NCI-H2081 (cell line): ENCODE measurements at places on chromosomes 11 and 22.

- DNase-seq, result no peak
Measured at GRCh38 chr11:68848429-68848828, 6.7 kb upstream of the CPT1A start.

- DNase-seq, result no peak
Measured at GRCh38 chr11:130865091-130865773, 51.0 kb downstream of the SNX19 start.

DNA sequence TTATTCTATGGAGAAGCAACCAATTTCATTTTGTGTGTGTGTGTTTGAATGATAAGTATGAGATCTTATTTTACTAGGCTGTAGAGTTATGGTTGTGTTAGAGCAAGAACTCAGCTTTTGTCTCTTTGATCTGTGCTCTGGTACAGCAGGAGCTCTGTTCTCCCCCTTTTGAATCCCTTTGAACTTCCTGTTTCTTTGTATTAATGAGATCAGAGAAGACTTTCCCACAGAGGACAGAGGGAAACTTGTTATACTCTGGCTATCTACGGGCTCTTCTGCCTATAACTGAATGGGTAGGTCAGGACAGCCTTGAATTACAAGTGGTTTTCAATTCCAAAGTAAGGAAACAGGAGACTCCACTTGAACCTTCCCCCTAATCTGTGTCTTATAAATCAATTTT is 1015.0 kb upstream of the RAG2 start:
- no peak for DNase-seq

DNA sequence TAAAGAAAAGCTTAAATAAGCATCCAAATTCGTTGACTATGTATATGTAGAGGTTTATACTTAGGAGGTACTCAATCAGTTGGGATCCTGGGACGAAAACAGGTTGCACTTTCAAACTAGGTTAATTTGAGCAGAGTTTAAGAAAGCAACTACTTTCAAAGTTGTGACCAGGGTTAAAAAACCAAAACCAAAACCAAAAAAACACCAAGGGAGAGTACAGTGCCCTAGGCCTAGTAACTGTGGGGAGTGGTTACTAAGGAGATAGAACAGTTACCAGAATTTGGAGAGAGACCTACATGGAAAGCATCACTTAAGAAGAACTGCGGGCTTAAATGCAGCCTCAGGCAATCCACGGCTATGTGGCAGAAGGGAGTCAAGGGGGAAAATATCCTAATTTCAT is 148.3 kb downstream of the JRKL start:
- no peak for DNase-seq

DNA sequence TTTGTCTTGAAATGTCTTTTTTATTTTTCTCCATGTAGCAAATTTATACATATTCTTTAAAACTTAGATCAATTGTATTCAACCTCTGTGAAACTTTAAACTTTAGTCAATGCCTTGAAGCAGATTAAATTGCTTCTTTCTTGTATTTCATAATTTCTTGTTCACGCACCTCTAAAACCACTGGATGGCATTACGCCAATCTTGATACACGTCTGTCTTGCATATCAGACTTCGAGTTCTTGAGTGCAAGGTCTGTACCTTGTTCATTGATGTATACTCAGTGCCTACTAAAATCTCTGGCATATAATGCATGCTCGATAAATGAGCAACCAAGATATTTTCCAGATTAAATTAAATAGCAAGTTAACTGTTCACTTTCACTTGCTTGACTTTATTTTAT is 236.8 kb downstream of the CASP12 start:
- no peak for DNase-seq

DNA sequence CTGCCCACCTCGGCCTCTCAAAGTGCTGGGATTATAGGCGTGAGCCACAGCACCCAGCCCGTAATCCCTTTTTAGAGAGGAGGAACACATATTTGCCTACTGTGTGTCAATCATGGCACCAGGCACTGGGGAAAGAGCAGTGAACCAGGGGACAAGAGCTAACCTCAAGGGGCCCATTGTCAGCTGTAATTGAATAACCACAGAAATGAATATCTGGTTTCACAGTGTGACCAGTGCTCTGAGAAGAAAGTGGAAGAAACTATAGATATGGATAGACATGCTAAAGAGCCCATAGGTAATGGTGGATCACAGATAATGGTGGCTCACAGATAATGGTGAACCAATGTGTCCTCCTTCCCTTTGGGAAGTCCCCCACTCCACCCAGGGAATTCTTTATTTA is 8.6 kb upstream of the KCTD14 start:
- DNase-seq, result no peak

DNA sequence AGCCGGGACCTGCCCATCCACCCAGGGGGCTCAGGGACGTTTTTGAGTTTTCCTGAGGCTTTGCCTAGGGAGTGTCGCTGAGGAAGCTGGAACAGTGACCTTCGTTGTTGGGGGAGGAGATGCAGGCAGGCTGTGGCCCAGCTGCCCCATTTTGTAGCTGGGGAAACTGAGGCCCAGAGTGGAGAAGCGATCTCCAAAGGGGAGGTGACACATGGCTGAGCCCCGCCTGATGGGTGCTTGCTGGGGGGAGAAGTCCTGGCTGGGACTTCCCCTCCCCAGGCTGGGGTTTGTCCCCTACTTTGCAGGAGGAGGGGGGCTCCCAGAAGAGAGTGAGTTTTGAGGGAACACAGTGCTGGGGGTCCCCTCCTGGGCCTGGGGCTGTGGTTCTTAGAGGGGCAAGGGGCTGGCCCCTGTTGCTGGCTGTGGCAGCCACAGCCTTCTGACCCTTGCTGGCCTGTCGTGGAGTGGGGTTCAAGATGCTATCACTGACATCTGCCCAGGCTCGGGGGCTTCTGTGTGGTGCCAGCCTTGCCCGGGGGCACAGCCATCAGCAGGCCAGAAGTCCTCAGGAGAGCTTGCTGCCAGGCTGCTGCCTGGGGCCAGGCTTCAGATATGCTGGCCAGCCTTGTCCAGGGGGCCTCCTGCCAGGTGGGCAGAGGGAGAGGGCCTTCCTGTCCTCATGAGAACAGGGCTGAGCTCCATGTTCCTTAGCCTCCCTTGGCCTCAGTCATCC is 21.4 kb downstream of the KCNQ1 start:
- DNase-seq, result no peak

DNA sequence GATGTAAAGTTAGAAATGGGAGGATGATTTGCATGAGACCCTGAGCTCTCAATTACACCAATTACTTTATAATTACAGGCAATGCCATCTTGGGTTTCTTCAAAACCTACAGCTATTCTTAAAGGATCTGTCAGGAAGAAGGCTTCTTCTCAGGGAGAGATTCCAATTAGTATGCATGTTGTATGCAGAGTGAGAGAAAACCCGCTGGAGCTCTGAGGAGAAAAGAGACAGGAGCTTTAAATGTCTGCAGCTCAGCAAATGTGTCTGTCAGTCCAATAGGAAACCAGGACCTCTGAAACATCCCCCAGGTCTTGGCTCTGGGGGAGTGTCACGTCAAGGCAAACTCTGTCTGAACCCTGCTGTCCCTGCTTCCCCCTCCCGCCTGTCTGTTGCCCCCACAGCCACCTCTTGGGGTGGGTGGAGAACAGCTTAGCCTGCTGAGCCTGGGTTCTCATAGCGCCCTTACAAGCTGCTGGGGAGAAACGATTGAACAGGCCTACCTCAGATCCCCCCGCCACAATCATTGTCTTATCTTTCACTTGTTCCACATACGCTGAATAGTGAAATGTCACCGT is 140.2 kb downstream of the SPATA19 start:
- no peak for DNase-seq

GRCh38 chr11:97995874-97996273 is 1024.9 kb upstream of the CNTN5 start:
- no peak for DNase-seq

- DNase-seq, result no peak
Measured at GRCh38 chr11:11476499-11476898, 123.4 kb upstream of the CSNK2A3 start.

DNA sequence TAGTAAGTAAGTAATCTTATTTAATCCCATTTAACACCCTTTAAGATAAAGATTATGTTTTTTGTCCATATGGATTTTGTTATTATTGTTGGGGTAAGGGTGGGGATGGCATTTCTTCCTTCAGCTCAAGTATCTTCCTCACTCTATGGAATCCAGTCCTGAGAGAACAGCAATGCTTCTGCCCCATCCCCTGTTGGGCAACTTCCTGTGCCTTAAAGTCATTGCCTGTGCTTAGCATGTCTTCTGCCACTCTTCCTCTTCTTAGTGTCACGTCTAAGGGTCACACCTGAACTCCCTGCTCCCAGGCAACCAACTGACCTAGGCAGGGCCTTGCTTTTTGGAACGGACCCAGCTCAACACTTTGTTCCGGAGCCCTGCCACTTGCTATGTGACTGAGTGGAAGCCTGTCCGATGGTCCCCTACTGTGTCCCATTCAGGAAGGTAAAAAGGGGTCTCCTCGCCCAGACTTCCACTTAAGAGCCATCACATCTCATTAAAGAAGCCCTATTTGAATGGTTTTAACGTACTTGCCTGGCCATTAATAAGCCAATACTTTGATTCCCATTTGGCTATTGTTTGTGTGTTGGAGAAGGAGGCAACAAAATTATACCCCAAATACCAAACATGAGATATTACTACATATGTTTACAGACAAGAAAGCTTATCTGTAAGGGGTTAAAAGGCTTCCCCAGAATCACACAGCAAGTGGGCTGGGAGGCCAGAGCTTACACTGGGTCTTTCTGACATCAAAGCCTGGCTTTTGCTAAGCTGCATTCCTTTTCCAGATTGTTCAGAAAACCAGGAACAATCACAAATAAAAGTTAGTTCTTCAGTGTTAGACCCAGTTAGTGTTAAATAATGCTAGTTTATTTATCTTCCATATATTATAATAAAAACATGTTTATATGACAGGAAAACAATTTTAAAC is 59.2 kb downstream of the RAB38 start:
- DNase-seq, result no peak

DNA sequence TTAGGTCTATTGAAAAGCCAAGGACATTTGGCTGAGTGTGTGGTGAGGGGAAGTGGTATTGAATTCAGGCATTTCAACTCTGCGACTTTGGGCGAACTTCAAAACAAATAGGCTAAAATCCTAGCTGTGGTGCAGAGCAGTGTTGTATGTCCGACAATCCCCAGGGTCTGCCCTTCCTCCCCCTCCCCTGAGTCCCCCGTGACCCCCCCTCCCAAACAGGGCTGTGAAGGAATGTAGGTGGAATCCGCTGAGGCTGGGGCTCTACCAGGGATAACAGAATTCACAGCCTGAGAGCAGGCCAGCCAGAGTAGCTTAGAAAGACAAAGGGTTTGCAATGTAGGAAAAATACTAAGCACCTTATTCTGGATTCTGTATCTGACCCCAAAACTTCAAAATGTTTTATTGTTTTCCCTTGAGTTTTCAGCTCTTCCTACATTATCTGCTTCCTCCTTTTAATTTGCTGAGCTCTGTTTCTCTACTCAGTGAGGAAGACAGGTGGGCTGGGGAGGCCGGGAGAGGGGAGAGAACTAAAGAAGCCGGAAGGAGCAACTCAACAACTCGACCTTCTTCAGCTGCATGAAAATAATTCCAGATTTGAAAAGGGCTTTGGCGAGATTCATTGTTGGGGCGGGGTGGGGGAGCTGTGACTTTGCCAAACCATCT is 315.2 kb downstream of the BLID start:
- no peak for DNase-seq

DNA sequence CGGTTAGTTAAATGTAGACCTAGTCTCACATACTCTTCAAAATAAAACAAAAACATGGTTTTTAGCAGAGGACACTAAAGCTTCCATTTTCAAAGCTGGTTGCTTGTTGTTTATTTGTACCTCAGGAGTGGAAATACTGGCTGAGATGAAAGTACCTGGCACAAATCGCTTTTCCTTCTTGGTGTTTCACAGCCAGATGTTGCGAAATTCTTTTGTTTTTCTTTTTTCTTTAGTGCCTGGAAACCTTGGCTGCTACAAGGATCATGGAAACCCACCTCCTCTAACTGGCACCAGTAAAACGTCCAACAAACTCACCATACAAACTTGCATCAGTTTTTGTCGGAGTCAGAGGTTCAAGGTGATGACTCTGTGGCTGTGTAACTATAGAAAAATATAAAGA is 48.3 kb downstream of the KREMEN1 start:
- DNase-seq, result no peak
